ENCODE measurements at places on chromosomes 1 and 21.

GRCh38 chr1:14071581-14071980, 371.6 kb downstream of the PRDM2 start:
- no peak for DNase-seq

DNA sequence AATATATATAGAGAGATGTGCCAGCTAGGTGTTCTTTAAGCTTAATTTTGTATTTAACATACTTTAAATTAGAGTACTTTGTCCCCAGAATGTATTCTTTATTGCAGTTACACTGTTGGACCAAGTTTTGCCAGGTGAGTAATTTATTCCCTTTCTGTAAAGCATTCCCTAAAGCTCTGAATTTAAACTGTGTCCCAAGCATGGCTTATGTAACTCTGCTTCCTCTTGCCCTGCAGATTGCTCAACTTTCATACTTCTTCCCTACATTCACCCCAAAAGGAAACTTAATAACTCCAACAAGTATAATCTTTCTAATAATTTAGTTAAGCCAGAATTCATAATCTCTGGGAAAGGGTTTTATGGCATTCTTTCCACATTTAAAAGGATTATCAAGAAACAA, 5.6 kb downstream of the LYPLAL1 start:
- no peak for DNase-seq

DNA sequence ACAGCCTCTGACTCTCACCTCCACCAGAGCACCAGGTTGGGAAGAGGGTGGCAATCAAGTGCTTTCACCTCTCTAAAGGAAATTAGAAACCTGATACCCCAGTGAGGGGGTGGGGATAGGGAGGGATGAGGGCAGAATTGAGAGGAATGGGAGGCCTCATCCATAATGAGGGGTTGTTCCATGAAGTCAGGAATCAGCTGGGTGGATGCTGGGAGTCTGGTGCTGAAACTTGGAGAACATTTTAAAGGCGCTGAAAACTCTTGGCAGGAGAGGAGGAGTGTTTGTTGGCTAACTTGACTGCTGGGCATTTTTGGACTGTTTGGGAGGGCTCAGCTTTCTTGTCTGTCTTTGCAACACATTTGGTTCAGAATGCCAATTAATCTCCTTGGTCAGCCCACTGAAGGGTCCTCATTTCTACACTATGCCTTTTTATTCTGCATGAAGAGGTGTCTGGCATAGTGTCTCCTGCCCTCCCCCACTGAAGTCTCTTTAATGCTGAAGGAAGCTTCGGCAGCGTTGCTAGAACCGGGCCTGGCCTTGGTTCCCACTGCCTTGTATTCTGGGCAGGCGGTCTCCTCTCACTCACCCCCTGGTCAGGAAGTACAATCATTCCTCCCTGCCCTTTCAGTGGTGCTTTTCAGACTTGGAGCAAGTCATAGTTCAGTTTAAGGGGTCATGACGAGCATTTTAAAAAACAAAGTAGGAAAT, 2.2 kb downstream of the PHGDH start:
- peak; percentile 20 for DNase-seq

DNA sequence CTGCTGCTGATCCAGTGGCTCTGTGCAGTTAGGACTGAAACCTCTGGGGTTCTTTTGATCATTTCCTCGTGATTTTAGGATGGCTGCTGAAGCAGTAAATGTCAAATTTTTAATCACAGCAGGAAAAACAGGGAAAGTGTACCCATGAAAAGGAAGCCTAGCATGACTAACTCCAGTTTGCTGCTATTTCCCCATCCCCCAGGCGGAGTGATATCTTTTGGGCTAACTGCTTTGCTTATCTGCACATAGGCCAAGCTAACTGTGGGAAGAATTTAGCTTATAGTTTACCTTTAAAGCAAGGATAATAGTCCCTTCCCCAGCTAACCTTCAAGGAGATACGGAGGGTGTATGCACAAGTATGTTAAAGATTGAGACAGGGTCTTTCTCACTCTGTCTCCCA, 149.8 kb upstream of the TNR start:
- no peak for DNase-seq

- DNase-seq: no peak
Observed at GRCh38 chr1:63454269-63454668, 68.8 kb downstream of the ITGB3BP start.

DNA sequence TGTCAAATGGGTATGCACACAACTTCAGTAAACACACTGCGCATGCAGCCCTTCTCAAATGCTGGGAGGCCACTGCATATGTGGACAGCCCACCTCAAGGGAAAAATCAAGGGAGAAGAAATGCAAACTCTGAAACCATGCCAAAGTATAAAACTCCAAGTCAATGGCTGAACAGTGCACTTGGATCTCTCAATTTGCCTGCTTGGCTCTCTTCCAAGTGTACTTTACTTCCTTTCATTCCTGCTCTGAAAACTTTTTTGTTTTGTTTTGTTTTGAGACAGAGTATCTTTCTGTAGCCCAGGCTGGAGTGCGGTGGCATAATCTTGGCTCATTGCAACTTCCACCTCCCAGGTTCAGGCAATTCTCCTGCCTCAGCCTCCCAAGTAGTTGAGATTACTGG, 18.8 kb upstream of the COP1 start:
- DNase-seq: no peak

- DNase-seq: no peak
Observed at GRCh38 chr21:41965461-41966013, 11.7 kb upstream of the C2CD2 start.

Measured in iPS DF 6.9 (cell line).